ENCODE measurements at places on chromosomes 4 and X.

GRCh38 chr4:65951177-65951576, 280.9 kb upstream of the EPHA5 start:
- DNase-seq, result no peak

DNA sequence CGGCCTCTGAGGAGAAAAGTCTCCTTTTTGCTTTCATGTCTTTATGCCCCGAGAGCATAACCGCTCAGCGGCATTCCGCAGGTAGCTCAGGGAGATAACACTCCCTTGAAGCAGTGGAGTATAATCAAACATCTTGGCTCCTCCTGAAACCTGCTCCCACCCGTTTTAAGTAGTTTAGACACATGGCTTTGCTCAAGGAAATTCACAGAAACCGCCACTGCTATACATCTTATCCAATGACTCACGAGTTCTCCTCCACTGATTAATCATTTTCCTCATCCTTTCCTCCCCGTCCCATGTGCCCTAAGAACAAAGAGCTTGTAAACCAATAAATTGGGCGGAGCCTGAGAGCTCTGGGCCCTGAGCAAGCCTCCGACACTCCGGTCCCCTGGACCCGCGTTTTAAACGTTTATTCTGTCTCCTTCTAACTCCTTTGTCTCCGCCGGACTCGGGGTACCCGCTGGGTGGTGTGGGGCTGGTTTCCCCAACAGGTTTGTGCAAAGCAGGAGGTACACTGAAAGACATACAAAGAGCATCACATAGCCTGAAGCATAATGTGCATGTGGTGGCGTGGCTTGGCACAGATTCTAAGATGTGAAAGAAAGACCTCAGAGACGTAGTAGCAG, 401.2 kb downstream of the TLL1 start:
- DNase-seq, result no peak

DNA sequence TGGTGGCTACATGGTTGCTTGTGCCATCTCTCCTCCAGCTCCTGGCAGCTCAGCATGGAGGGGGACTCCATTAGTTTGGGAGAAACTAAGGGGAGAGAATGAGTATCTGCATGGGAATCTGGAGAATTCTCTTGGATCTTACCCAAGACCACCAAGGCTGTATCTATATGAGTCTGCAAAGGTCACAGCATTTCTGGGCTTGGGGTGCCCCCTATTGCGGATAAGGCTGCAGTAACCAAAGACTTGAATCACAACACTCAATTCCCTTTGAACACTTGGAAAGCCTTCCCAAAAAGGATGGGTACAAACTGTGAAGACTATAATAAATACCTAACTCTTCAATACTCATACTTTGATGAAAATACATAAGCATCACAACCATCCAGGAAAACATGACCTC, 623.5 kb upstream of the NR3C2 start:
- no peak for DNase-seq

DNA sequence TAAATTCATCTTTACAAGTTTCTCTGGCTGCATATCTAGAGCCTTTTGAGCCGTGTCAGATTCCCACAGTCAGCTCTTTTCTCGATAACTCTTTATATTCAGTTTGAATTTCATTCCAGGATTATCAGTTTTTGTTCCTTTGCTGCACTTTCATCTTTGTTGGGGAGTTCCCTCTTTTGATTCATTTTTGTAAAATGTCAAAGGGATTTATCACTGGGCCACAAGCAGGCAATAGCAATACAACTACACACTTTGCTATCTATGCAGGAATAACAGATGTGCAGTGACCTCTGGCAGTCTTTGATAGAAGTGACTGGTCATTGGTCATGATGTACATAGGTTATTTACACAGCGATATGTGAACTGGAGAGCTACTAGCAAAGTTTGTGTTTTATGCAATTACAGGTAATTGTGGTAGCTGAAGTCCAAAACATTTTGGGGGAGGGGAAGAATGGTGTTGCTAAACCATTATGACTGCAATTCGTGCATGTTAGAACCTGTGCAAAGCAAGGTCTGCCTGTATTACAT, 43.8 kb downstream of the HPGDS start:
- no peak for DNase-seq

GRCh38 chr4:154456240-154456639, 35.4 kb downstream of the DCHS2 start:
- no peak for DNase-seq

DNA sequence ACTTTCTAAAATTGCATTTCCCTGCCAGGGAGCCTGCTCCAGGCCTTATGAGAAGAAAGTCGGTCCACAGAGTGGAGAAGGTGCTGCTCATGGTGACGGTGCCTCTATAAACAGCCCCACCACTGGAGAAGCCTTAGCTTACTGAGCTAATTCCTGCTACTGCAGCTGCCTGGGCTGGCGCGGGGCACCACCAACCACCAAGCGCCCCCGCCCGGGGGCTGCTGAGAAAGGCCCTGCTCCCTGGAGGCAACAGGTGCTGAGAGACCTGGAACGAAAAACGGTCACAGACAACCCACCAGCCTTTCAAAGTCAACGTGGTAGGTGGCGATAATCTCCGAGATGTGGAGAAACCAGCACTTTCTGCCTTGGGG, 2.9 kb downstream of the HCFC1 start:
- no peak for DNase-seq

DNA sequence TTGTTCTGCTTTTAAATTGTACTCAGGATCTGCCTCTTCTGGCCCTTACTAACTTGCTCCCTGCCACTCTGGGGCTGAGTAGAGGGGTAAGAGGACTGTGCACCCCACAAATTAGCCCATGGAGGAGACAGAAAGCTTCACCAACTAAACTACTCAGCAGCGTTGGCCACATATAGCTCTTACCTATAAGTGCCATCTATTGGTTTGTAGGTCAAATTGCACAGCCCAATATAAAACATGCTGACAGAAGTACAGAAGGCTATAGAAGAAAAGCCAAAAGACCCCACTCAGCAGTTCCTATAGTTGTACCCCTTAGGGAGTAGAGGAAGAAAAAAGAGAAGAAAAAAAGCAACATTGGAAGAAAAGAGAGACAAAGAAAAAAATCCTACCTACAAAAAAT, 341.2 kb upstream of the FMR1 start:
- DNase-seq, result no peak

DNA sequence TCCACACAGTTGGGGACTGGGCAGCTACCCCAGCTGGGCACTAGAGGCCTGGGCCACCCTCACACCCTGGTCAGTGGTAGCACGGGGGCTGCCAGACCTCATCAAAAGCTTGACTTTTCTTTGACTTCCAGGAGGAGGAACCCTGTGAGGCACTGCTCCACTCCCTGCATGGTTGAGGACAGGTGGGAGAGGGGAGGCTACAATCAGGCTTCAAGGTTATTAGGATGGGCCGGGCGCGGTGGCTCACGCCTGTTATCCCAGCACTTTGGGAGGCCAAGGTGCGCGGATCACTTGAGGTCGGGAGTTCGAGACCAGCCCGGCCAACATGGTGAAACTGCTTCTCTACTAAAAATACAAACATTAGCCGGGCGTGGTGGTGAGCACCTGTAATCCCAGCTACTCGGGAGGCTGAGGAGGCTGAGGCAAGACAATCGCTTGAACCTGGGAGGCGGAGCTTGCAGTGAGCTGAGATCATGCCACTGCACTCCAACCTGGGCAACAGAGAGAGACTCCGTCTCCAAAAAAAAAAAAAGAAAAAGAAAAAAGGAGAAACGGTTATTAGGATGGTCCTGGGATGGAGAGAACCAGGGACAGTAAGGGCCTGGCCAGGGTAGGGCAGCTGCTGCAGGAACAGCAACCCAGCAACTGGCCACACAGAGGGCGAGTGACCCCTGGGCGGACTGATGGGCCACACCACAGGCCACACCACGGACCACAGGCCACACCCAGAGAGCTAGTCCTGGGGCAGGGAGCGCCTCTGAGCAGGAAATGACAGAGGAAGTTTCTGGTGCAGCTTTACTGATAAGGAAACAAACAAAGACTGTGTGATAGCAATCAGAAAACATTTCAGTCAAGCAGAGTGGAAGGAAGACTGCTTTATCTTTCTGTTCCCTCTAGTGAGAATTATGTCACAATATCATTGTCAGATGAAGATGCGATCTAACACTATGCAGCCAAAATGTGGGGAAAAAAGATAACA, 20.5 kb upstream of the OPN1LW start:
- no peak for DNase-seq

GRCh38 chrX:68651110-68651509, 3.6 kb downstream of the STARD8 start:
- no peak for DNase-seq

- DNase-seq, result no peak
These were observed 145.1 kb downstream of the CBR4 start for GRCh38 chr4:168864821-168865541.

GRCh38 chrX:40996886-40997530, 88.2 kb upstream of the USP9X start:
- peak; percentile 1 for DNase-seq

DNA sequence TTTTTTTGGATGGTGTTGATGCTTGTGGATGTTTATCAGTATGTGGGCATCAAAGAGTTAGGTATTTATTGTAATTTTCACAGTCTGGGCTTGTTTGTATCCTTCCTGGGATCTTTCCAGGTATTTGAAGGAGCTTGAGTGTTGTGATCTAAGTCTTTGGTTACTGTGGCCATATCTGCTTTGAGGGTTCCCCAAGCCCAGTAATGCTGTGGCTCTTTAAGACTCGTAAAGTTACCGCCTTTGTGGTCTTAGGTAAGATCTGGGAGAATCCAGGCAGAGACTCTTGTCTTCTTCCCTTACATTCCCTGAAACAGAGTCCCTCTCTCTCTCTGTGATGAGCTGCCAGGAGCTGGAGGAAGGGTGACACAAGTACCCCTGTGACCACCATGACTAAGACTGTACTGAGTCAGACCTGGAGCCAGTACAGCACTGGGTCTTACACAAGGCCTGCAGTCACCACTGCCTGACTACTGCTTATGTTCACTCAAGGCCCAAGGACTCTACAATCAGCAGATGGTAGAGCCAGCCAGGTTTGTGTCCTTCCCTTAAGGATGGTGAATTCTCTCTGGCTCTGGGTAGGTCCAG, 62.2 kb downstream of the FMR1NB start:
- DNase-seq, result no peak

GRCh38 chr4:140309124-140309870, 64.1 kb upstream of the SCOC start:
- no peak for DNase-seq

DNA sequence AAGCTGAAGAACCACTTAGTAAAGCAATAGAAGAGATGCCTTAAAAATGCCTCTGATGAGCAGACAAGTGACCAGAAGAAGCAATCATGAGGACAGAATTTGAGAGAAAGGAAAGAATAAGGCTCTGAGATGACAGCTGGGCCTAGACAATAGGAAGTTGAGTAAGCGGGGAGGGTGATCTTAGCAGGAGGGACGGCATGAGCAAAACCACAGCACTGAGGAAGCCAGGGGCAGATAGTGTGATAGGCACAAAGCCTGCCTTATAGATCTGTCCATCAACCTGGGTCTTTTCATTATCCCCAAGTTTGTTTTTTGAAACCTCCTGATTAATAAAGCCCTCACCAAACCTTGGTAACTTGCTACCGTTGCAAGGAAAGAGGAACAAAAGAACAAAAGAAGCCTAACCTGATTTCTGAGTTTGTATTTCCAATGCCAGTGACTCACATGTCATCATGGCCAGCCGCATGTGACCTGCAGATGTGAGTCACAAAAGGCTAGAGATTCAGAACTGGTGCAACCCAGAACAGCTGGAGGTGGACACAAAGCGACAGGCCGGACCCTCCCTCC, 55.7 kb upstream of the PPARGC1A start:
- no peak for DNase-seq

DNA sequence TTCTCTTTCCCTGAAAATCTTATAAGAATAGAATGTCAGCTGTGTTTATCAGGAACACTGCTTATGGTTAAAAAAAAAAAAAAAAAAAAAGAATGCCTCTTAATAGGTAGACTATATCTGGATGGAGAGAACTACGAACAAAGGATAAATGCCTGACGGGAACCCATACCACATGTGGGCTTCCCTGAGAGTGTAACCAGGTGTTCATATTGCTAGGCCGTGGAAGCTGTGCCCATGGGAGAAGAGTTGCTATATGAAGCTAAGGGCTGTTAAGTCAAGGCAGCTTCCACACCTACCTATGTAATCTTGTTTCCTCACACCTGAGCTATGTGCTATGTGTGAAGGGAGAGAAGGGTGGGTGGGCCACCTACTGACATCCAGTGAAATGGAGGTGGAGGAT, 27.3 kb downstream of the TMEM184C start:
- DNase-seq, result no peak

- DNase-seq, result no peak
These were observed 6.9 kb downstream of the SLC10A7 start for GRCh38 chr4:146514651-146515357.

GRCh38 chr4:133484287-133484686, 335.2 kb downstream of the PCDH10 start:
- no peak for DNase-seq
